ENCODE measurements at places on chromosomes 1 and 21.

DNA sequence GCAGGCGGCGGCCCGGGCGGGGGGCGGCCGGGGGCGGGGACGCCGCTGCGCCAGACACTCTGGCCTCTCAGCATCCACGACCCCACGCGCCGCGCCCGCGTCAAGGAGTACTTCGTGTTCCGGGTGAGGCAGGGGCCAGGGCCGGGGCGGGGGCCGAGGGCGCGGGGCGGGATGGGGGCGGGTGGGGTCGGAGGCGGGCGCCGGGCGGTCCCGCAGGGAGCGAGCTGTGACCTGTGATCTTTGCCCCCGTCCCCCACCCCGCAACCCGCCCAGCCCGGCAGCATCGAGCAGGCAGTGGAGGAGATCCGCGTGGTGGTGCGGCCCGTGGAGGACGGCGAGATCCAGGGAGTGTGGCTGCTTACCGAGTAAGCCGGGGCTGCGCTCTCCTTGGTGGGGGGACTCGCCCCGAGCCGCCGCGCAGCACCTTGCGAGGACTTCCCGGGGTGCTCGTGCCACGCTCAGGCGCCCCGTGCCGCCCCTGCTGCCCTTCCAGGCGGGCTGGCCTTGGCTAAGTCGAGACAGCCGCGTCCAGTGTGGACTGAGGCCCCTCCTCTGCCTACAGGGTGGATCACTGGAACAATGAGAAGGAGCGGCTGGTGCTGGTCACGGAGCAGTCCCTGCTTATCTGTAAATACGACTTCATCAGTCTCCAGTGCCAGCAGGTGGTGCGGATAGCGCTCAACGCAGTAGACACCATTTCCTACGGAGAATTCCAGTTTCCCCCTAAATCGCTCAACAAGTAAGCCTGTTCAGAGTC, 514 bp downstream of the TPRG1L start:
- no peak for DNase-seq

GRCh38 chr21:44051462-44051941, 39.4 kb downstream of the TRAPPC10 start:
- no peak for DNase-seq

DNA sequence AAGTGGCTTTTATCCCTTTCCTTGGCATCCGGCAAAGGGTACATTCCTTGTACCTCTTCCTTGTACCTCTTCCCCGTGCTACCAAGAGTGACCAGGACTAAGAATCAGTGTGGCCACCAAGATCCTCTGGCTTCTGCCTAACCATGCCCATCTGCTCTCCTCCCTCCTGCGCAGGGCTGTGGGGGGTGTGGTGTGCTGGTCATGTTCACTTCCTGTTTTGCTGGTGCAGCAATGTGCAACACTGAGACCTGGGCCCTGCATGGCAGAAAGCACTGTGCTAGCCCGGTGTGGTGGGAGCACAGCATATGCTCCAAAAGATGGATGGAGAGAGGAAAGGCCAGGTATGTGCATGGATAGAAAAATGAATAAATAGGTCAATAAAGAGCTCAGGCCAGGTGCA, 33.3 kb upstream of the TENT5C start:
- peak; percentile 27 for DNase-seq

DNA sequence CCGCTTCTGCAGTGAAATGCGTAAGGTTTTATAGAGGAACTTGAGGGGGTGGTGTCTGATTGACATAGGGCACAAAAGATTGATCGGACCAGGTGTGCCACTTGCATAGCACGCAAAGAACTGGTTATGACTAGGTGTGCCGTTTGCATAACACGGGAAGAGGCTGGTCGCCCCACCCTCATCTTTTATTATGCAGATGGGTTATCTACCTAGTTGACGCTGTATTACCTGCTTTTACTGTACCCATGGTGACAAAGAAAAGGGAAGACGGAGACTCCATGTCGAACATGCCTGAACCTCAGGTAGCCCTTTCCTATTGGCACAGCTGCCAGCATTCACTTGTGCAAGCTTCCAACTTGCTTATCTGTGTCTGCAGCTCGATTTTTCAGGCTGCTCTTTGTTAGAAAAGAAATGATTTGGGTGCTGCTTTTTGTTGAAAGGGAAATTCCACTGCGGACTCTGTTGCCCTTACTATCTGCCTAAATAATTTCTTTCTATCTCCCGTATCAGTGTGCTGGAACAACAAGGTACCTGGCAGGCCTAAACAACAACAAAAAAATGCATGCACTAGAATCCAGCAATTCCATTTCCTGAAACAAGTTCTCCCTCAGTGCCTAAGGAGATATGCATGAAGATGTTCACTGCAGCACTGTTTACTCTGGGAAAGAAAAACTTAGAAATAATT, 194.4 kb upstream of the KAZN start:
- DNase-seq, result no peak

DNA sequence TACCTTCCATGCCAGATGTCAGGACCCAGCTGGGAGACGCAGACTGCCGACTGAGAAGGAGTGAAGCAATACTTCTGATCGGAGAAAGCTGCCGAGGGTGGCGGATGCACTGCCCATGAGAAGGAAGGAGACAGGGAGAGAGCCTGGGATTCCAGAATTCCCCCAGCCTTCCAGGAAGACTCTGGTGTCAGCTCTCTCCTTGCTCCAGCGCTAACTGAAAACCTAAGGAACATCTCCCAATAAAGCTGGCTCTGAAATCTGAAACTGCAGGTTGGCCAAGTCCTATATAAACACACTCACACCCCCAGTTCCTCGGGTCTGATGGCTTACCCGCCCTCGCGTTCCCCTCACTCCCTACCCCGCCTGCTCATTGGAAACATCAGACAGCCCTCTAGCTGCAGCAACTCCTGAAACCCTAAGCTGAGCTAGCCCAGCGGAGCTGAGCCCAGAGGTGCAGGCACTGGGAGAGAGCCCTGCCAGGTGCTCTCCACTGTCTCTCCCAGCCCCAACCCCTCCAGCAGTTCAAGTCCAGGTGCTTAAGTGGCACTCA, 52.3 kb downstream of the PLEKHA6 start:
- DNase-seq, result no peak

DNA sequence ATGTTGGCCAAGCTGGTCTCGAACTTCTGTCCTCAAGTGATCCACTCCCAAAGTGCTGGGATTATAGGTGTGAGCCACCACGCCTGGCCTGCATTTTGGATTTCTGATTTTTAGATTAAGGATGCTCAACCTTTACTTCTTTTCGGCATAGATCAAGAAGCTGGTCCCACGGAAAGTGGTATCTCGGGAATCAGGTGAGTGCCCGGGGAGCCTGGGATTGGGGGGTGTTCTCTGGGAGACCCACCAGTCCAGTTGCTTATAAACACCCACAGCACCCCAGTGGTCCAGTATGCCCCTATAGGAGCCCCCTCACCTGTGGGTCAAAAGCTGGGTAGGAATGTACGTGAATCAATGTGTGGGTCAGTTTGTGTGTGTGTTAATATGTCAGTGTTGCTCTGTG, 3.2 kb downstream of the SH3D21 start:
- DNase-seq, result no peak

GRCh38 chr1:176774224-176774623, 311.2 kb downstream of the PAPPA2 start:
- no peak for DNase-seq

- DNase-seq, result no peak
Measured at GRCh38 chr21:44924606-44925377, 4.1 kb upstream of the ITGB2 start.

GRCh38 chr21:38075833-38076587, 159.8 kb upstream of the KCNJ6 start:
- DNase-seq, result no peak

- DNase-seq, result no peak
Measured at GRCh38 chr1:194477908-194478307, 1291.5 kb upstream of the B3GALT2 start.

DNA sequence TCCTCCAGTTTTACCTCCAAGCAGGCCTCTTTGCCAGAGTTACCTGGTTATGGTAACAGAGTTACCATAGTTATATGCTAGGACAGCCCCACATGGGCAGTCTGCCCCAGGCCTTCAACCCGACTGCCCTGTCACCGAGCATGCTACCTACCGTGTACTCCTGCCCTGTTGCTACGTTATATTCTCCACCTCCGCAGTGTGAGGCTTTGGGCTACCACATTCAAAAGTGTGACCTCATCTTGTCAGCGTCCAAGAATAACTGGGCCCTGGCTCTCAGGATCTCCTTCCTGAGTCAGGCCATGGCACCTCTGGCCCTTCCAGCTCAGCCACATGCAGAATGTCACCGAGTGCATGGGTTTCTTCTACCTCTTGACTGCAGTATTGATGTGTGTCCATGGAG, 8.9 kb downstream of the MAPKAPK2 start:
- DNase-seq, result no peak

DNA sequence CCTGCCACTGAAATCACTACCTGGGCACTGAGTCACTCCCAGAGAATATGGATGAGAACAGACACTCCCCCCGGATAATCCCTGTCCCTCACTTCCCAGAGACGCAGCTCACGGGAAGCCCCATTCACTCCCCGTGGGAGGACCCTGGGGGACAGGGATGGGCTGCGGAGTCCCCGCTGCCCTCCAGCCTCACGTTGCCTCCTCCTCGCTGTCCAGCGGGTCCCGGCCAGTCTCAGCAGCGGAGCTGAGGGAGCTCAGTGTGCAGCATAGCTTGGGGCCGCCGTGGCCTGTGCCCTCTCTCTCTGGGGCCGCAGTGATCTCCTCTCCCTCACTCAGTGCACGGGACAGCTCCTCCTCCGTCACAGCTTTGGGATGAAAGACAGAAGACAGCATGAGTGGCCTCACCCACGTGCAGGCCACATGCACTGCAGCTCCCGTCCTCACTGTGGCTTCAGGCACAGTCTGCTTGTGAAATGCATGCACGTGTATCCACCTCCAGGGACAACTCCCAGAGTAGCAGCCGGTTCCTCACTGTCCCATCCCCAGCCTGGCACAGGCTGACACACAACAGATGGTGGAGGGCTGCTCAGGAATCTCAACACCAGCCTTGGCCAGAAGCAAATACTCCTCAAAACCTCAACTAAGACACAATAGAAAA, 7.4 kb downstream of the CFAP410 start:
- DNase-seq, result no peak

DNA sequence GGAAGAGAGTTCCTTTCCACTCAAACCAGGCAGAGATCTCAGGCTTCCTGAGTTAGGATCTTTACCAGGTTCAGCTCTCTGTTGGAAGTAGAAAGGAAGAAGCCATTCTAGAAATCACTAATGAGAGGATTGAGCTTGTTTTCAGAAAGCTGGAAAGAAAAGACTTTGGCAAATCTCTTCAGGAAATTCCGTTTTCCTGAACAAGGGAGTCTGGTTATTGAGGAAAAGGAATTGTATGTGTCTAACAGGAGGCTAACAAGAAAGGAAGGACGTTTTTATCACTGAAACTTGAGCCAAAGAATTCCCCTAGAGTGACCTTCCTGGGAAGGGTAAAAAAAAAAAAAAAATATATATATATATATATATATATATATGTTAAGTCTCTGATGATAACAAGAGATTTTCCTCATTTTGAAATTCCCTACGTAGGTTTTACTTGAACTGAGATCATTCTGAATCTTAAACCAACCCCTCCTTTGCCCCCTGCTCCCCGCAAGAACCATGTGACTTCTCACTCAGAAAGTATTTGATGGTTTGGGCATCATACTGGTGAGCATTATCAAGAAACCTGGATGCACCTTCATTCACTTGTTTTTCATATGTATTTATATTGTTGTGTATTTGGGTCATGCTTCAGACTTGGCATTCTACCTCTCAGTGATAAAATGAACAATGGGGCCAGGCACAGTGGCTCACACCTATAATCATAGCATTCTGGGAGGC, 98.4 kb upstream of the BMP8A start:
- no peak for DNase-seq

- DNase-seq, result no peak
Measured at GRCh38 chr21:18522181-18522972, 118.8 kb upstream of the TMPRSS15 start.

- no peak for DNase-seq
Measured at GRCh38 chr21:17460094-17460493, 52.7 kb upstream of the CXADR start.

- DNase-seq, result no peak
Measured at GRCh38 chr1:217026531-217026930, 303.3 kb upstream of the ESRRG start.

GRCh38 chr21:44086636-44087425, 20.4 kb upstream of the PWP2 start:
- no peak for DNase-seq

GRCh38 chr1:241447031-241447644, 72.4 kb downstream of the FH start:
- no peak for DNase-seq

DNA sequence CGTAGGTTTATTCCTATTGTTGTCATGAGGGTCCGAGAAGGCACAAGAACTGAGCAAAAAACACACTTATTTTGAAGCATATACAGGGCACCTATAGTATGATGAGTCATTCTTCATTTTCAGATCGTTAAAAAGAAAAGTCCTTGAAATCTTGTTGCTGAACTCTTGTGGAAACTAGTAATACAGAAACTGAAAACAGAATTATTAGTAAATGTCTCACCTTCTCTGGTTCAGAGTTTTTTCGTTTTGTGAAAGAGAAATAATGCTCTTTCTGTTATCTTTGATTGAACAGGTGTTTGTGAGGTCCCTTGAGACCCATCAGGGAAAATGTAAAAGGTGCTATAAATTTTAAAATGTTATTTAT, 102.0 kb upstream of the COA6 start:
- no peak for DNase-seq

DNA sequence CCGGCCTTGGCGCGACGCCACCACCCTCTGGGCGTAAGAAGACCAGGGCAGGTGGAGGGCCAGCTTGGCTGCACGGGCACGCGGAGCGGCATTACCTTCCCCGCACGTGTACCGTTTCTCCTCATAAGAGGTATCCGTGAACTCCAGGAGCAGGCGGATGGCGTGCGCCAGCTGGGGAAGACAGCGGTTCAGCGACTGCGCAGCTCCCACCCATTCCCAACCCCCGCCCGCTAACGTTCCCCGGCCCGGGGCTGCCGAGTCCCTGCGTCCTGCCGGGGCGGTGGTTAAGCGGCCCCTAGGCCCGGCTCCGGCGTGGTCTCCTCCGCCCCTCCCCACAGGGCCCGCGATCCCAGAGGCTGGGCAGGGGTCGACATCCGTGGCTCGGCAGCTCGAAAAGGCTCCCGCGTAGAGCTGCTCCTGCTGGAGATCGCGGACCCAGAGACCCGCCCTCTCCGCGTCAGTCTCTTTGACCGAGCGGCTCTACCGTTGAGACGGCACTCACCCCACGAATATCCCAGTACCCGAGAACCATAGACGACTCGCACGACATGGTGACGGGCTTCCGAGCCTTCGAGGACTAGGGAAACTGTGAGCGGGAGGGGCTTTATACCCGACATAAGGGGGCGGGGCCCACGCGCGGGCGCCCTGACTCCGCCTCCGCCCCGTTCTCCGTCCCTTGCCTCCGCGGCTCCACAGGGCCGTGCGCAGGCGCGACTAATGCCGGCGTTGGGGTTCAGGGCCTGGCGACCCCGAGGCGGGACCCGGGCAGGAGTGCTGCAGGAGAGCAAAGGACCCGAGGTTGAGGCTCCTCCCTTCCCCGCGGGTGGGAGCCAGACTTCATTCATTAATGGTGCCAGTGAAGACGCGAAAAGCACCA, 862 bp downstream of the GSTM3 start:
- no peak for DNase-seq

Measured in DND-41 (cell line).